CD4-positive, alpha-beta T cell treated with Interleukin-2 at 100 ng/mL for 4 hours (primary cell): ENCODE measurements at places on chromosomes 2 and 18.

GRCh38 chr2:175012516-175012915, 7.3 kb upstream of the CHN1 start:
- DNase-seq, result no peak

DNA sequence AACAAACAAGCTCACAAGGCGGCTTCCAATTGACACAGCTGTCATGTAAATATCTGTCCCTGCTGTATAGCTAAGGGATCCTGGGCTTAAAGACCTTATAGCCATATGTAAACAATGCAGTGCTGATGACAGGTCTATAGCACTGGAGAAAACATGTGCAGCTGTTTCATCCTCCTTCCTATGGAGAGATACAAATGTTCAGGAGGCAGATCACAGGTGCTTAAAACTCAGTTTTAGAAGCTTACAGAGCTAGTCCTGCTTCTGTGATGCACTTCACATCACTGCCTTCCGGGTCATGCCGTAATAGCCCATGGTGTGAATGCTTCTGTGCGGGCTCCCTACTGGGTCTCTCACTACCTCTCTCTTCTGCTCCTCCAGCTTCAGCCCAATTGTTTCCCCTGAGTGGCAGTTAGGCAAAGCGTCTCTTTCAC, 262.4 kb upstream of the CHST9 start:
- no peak for DNase-seq

DNA sequence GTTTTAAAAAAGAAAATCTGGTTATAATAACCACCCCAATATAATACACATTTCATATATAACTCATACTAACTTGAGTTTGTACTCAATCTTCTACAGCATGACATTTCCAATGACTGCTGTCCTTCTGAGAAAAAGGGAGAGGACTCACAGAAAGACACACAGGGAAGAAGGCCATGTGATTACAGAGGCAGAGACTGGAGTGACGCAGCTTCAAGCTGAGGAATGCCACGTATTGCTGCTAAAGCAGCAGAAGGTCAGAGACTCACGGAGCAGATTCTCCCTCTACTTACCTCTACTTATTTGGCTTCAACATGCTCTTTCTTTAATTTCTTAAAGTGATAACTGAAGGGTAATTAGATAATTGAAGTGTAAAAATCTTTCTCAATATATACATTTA, 753.5 kb upstream of the PKDCC start:
- DNase-seq, result no peak

DNA sequence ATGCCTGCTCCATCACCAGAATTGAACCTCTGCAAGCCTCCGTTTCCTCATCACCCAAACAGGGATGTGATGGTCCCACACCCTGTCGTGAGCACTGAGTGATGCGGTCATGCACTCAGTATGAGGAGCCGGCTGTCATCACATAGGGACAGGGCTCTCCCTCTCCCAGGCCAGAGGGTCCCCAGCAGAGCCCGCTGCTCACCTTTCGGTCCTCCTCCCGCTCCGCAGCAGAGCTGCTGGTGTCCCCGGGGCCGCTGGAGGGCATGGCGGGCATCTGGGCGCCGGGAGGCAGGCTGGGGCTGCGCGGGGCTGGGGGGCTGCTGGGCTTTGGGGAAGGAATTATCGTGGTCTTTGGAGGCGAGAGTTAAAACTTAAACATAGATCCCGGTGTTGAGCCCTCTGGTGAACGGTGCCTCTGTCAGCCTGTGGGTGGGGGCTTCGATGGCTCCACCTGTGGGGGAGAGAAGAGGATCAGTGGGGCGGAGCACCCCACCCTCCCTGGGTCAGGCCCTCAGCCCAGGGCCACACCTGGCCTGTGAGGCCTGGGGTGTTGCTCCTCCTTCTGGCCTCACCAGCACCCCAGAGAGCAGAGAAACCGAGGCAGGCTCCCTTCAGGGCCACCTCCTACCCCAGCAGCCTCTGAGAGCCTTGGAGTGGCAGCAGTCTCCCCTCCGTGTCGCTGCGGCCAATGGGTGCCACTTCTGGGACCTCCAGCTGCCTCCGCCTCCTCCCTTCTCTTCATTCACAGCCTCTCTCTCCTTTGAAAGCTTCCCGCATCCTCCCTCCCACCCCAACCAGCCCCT, 27.8 kb downstream of the DNMT3A start:
- no peak for DNase-seq

DNA sequence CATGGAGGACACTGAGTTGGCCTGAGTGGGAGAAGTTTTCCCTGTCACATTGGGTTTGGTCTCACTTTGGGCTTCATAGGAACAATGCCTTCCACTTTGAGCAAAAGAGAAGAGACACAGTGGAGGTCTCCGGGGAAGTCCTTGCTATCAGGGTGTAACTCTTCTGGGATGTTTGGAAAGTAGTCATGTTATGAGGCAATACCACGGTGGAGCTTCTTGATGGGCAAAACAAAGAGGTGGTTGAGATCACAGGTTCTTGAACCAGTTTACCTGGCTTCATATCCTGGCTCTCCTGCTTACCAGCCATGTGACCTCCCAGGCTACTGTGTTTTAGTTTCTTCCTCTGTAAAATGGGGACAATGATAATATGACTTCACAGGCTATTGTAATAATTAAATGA, 478.6 kb downstream of the SLC4A3 start:
- DNase-seq, result no peak

DNA sequence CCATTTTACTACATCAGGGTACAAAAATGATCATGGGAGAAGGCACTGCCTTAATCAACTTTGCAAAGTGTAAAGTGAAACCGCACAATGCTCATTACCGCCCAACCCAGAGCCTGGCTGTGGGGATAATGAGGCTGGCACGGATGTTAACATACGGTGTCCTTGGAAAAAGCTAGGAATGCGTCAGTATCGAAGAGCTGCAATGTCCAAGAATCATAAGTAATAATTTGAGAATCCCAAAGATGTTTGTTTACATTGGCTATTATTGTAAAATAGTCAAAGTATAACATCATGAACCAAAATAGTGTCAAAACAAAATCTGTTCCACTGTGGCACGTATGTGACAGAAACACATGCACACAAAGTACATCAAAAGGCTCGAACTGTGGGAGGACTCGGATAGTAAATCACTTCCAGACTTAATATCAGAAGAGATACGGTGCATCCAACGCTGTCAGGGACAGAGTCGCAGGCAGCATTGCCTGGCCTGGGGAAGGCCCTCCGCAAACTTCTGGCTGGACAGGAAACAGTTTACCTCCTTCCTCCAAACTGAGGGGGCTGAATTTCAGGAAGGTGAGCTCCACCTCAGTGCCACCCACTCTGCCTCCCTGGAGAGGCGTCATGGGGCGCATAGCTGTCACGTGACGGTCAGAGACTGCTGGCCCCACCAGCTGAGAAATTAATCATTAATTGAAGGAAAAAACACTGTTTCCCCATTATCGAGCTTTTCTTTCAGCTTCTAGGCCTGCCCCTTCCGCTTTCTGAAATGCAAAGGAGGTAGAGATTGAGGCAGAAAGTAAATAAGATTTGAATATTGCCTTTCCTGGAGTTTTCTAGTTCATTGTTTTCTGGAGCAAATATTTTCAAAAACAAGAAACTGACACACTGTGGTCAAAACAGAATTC, 1.8 kb upstream of the ID2 start:
- no peak for DNase-seq

- no peak for DNase-seq
Measured at GRCh38 chr2:151552287-151552686, 142.6 kb downstream of the RIF1 start.

DNA sequence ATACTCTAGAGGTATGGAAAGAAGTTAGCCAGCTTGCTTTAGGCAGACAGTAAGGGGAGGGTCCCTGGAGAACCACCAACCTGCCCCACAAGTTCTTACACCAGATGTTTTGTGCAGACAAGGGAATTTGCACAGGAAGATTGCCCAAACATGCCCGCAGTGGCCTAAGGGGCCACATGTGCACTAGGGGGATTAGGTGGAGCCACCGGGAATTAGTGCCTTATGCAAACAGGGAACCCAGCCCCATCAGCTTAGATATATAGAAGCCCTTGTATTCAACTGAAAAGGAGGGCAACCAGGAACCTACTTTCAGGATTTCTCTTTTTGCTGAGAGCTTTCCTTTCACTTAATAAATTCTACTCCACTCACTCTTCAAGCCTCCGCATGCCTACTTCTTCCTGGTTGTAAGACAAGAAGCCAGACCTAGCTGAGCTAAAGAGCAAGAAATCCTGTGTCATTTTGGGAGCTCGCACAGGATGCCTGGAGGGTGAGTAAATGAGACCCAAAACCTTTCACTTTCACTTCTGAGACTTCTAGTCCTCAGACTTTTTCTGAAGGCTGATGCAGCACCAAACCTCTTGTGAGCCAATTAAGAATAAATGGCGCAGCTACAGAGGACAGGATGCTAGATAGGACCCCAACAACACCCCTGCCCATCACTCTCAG, 146.3 kb downstream of the GCA start:
- no peak for DNase-seq

GRCh38 chr2:114614592-114614991, 172.2 kb downstream of the DPP10 start:
- no peak for DNase-seq

- DNase-seq, result no peak
Measured at GRCh38 chr2:47697000-47697601, 85.8 kb upstream of the MSH6 start.

DNA sequence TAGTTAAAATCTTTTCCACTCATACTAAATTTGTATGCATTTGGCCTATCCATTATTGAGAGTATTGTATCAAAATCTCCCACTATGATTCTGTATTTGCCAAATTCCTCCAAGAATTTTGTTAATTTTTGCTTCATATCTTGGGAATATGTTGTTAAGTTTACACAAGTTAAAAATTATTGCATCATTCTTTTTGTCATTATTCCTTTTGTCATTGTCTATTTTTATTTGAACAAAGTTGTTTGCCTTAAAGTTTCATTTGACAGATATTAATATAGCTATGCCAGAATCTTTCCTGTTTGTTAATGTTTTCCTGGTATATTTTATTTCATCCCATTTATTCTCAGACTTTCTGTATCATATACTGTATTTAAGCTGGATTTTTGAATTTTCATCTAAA, 41.3 kb downstream of the LOXHD1 start:
- DNase-seq, result no peak

DNA sequence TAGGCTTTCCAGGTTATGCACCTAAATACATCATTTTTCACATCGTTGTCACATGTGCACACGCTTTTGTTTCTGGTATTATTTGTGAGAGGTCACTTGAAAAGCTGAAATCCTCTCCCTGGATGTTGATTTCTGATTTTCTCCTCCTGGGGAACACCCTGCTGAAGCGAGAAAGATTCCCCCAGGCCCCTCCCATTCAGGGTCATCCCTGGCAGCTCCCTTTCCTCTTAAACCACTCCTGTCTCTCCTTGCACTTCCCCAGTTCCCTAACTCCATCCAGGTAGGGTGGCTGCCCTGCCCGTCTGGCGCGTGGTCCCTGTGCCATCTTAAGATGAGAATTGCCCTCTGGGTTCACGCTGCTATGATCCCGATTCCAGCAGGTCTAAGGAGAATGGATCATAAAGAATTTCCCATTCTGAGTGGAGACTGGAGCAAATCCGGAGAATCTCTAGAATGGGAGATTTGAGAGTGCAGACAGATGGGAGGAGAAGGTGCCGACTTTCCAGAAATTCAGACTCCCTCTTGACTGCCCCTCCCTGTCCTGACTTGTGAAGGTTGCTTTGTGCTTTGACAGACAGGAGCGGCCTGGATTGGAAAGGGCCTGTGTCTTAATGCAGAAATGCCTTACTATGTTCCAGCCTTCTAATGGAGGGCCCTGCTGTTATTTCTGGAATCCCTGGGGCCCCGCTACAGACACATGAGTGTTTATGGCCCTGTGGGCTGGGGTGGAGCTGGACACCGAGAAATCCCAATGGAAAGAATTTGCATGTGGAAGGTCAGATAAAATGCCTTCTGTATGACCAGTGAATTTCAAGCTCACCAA, 1.3 kb upstream of the YWHAQ start:
- DNase-seq, result no peak

DNA sequence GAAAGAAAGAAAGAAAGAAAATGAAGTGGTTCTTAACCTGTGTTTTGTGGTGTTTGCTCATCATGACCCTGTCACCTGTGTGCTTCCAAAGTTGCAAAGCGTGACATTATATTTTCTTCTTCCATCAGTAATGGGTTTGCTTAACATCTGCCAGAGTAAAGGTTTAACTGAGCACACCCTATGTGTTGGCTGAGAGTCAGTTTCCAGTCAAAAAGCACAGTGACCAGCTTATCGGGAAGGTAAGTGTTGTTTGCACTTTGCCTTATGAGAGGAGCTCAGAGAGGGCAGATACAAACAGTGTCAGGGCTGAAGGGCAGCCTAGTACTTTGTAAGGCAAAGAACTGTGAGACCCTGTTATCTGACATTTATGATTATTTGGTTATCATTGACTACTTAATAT, 406.2 kb upstream of the CWC22 start:
- DNase-seq, result no peak

GRCh38 chr2:7738596-7738995, 821.4 kb downstream of the RNF144A start:
- DNase-seq, result no peak

GRCh38 chr2:205370726-205371125, 311.6 kb upstream of the NRP2 start:
- DNase-seq, result no peak

DNA sequence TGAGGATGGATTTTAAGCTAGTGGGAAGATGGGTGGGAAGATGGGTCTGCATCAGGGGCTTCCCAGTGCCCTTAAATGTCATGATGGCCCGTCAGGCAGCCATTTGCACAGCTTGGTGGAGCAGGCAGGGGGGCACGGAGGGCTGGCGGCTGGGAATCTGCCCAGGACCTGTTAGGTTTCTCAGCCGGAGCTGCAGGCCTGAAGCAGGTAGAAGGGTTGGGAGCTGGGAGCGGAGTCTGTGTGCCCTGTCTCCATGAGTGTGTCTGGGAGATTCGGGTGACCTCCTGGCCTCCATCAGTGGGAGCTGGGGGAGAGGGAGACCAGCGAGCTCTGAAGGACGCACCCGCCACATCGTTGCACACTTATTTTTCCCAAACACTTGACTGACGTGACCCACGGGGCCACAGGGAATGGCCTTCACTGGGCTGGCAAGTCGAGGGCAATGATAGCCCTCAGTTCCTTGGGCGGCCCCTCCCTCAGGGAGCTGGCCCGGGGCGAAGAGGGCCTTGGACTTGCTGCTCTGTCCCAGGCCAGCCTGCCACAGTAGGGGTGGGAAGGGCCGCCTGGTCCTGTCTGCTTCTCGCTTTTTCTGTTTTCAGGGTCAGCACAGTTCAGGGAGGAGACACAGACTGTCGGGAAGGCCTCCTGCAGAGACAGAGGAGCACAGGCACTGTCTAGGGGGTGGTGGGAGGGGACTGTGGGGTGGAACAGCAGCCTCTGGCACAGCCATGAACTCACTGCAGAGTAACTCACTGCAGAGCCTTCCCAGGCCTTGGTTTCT, 236.8 kb downstream of the ZBTB7C start:
- DNase-seq, result no peak

- DNase-seq, result no peak
Measured at GRCh38 chr18:31030574-31031278, 11.8 kb downstream of the DSC3 start.

DNA sequence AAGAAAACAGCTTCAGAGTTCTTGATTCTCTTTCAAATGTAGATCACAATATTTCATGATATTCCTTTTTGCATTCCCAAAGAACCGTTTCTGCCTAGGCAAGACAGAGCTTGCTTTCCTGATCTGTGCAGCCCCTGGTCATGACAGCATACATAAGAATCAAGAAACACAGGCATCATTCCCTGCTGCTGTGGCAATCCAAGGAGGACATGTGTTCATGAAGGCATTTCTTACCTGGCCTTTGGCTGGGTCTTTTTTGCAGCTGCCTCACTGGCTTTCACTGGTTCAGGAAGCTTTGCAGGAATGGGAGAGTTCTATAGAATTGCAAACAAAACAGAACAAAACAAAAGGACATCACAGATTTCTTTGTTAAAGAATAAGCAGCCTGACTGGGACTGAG, 87.6 kb upstream of the NFU1 start:
- no peak for DNase-seq
